ENCODE measurements at places on chromosomes 12 and 14.

DNA sequence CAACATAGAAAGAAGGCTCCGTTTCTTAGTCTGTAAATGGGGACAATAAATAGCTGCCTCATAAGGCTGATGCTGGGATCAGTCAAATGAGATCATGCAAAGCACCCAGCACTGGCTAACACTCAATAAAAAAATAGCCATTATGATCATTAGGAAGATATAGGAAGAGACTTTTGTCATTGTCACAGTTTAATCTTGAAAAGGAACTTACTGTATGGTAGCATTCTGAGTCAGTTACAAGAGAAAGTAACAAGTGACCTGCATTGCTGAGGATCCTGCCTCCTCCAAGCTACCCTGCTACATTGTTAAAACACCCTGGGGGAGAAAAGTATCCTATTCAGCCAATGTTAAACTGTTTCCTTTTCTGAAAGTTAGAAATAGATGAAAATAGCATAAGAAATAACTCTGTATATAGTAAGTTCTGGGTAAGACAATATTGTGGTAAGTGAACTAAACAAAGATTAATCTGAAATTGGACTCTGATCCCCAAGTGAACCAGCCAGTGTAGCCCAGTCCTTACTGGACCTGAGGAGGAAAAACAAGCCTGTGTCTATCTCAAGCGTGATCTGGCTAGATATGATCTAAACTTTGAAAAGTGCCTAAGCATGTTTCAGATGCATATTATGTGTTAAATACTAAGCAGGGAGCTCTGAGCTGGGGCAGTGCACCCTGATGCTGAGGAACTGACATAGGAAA, 3.6 kb upstream of the NUDT4 start:
- no peak for DNase-seq

- no peak for DNase-seq
Observed at GRCh38 chr12:91070936-91071335, 13.1 kb upstream of the KERA start.

- peak; percentile 65 for DNase-seq
Observed at GRCh38 chr12:12927211-12928079, 24.5 kb downstream of the GPRC5D start.

DNA sequence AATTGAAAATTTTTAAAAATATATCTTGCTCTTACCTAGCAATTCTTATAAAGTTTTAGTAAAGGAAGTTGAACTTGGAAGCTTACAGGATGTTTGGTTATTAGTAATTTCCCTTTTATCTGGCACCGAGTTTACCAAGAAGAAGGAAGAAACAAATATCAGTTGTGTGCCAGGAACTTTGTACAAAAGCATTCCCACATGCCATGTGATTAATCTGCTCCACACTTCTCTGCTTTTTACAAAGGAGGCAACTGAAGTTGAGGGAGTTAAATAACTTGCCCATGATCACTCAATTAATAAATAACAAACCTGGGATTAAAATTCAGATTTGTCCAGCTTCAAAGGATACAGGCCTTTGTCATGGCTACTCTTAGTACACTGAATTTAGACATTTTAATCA, 122.5 kb upstream of the BCAT1 start:
- no peak for DNase-seq

DNA sequence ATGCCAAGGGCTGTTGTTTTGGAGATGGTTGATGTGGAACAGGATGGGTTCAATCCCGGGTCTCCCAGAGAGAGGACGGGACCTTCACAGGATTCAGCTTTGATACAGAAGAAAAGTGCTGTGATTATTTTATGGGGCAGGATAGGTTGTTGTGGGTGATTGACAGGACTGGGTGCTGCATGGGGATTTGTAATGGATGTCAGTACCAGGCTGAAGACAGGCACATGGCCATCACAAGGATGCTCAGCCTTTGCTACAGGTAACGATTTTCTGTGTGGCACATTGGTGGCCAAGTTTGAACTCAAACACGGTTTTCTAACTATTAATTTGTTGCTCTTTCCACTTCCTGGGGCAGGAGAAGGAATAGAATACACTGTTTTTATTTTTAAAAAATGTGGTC, 4.5 kb upstream of the GUCY2C start:
- no peak for DNase-seq

GRCh38 chr12:41206298-41206697, 18.2 kb downstream of the PDZRN4 start:
- no peak for DNase-seq

- DNase-seq: no peak
Observed at GRCh38 chr14:75723716-75724115, 62.7 kb downstream of the TTLL5 start.

- no peak for DNase-seq
Observed at GRCh38 chr12:12788131-12788530, 2.7 kb downstream of the APOLD1 start.

DNA sequence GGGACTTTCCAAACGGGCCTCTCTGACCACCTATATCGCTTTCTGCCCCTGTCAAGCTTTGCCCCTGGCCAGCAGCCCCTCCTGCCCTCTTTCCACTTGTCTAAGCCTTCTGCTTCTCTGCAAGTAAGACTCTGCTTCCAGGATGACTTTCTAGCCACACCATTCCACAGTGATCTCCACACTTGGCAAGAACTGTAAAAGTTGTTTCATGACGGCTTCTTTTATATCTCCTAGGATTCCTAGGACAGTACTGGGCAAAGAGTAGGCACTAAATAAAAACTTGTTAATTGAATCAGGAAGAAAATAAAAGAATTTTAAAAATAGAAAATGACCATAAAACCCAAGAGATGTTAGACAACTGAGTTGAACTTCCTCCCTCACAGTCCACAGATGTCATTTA, 1.8 kb upstream of the PTPN21 start:
- no peak for DNase-seq

Measured in left cardiac atrium (tissue), 4 donors.